Cardiac muscle cell (in vitro differentiated cells and primary cell): ENCODE measurements at places on chromosomes 3 and 15.

DNA sequence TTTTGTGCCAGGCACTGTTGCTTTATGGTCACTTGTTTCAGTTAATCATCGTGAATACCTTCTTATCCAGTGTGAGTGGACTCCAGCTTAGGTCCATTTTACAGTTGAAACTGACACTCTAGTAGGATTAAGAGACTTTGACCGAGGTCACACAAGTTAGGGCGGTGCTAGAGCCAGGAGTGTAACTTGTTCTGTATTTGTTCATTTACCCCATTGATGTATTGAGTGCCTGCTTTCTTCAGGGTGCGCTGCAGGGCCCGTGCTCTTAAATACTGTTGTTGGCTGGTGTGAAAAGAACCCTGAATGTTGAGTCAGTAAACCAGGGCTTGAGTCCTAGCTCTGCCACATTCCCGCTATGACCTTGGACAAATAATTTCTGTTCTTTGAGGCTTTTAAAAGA lies 15.4 kb downstream of the PDHB start:
- no peak for DNase-seq

GRCh38 chr3:111610612-111611054 lies 15.5 kb upstream of the ZBED2 start:
- no peak for DNase-seq

GRCh38 chr3:170429050-170429449 lies 10.4 kb downstream of the CLDN11 start:
- DNase-seq, result peak; percentile 74

GRCh38 chr3:142628801-142629200 lies 32.6 kb downstream of the PLS1 start:
- DNase-seq, result no peak
